ENCODE measurements at places on chromosomes 5 and 9.

DNA sequence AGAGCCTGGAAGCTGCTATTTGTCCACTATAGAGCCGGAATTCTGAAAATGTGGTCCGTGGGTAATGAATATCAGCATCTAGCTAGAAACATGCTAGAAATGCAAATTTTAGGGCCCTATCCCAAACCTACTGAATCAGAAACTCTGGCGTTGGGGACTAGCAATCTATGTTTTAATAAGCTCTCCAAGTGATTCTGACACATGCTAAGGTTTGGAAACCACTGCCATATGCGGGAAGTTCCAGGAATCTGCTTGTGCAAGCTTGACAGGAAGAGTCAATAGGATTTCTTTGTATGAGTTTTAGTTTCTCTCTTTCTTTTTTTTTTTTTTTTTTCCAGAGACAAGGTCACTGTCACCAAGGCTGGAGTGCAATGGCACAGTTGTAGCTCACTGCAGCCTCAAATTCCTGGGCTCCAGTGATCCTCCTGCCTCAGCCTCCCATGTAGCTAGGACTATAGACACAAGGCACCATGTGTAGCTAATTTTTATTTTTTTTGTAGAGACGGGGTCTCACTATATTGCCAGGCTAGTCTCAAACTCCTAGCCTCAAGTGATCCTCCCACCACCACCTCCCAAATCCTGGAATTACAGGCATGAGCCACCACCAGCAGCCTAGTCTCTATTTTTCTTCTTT, 26.4 kb upstream of the CARNMT1 start:
- DNase-seq = no peak

- no peak for DNase-seq
Observed at GRCh38 chr9:93874242-93874641, 80.9 kb downstream of the BARX1 start.

- no peak for DNase-seq
Observed at GRCh38 chr9:89309608-89310474, 1.2 kb upstream of the CKS2 start.

DNA sequence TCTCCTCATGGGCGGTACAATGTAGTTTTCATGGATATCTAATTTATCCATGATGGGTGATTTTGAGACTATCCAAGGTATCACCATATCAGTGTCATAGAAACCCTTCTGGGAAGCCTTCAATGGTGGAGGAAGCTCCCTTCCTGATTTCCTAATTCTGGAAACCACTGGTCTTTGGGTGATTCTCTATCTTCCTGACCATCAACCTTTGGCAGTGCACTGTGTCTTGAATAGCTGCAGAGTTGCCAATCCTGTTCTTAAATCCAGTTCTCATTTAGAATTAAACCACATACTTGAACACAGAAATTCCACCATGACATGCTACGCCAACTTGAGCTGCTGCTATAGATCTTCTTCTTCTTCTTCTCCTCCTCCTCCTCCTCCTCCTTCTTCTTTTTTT, 161.7 kb upstream of the KLF9 start:
- DNase-seq = no peak

- DNase-seq = no peak
Observed at GRCh38 chr5:149282966-149283332, 11.3 kb downstream of the AFAP1L1 start.

GRCh38 chr9:75448281-75448680, 360.0 kb downstream of the OSTF1 start:
- DNase-seq = peak; percentile 4

- no peak for DNase-seq
Observed at GRCh38 chr9:93698140-93698908, 121.9 kb downstream of the PHF2 start.

GRCh38 chr9:79577969-79578723, 6.4 kb downstream of the TLE4 start:
- no peak for DNase-seq

- DNase-seq = no peak
Observed at GRCh38 chr5:6553972-6554371, 78.9 kb downstream of the NSUN2 start.

DNA sequence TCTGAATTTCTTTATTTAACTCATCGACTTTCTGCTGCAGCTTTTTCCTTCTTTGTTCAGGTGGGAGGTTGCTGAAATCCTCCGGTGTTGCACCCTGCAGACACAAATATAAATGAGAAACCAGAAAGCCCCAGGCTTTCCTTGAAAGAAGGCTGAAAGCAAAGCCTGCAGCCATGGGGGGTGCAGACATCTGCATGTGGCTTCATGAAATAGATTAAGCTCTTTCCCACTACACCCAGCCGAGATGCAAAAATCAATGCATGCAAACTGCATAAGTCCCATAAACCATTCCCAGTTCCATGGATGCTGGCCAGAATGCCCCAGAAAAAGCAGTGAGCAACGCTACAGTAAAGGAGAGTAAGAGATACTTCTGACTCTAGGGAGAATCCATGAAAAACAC, 73.6 kb downstream of the USP20 start:
- DNase-seq = no peak

GRCh38 chr9:78613006-78613405, 316.1 kb downstream of the PSAT1 start:
- DNase-seq = no peak

- DNase-seq = no peak
Observed at GRCh38 chr5:41891066-41891707, 13.0 kb upstream of the RIMOC1 start.
